ENCODE measurements at places on chromosomes 16 and 17.

GRCh38 chr17:68957944-68958343, 2.8 kb upstream of the ABCA8 start:
- DNase-seq = no peak

GRCh38 chr16:62933929-62934328, 897.7 kb upstream of the CDH8 start:
- DNase-seq = no peak

- no peak for DNase-seq
Measured at GRCh38 chr17:64022611-64023063, 2.2 kb upstream of the ICAM2 start.

GRCh38 chr16:65763640-65764305, 602.7 kb upstream of the CDH5 start:
- DNase-seq = no peak

DNA sequence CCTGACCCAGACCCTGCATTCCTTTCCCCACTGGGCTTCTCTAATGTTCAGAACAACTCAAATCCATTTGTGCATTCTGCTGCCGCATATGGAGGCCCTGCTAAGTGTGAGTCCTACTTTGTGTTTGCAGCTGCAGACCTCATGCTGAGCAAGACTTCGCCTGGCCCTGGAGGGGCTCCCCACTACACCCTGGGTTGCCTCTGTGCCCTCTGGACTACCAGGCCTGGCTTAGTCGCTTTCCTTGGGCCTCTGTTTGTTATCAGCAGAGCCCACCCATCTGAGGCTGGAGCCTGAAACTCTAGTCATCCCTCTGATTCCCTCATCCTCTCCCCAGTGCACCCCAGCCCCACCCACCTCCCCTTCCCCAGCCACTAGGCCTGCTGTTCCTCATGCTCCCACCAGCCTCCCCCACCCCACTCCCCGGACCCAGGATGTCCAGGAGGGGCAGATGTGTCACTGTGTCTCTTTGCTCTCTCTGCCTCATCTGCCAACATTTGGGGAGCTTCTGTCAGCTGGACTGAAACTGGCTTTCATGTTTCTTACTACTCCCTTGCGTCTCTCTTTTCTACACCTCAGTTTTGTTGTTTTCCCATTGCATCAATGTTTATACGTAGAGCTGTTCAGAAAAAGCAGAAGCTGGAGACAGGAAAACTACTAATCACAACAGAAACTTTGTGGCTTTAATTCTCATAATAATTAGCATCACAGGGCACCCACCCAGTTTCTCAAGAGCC, 17.9 kb upstream of the CD300E start:
- DNase-seq = no peak

DNA sequence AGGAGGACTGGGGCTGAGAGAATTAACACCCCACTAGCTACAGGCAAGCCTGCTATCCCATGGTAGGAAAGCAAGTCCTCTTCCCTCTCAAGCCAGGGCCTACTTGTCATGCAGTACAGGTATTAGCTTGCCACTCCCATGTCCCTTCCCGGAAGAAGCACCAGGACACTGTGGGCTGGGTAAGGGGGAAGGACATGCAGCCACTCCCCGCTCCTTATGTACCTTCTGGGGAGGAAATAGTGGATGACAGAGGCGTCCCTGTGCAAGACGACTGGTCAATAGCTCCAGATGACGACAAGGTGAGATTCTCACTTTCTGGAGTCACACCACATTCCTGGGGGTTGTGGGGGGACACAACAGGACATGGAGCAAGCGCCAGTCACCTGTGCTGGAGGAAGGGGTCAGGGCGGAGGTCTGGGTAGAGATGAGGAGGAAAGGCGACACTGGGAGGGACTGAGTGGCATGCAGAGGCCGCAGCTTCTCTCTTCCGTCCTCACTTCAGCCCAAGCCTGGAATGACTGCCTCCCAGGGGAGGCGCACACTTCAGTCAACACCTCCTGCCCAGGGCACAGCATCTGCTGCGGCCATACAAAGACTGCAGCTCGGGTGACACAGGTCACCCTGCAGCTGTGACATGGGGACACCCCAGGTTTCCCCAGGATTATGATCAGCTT, 15.1 kb upstream of the FOXJ1 start:
- DNase-seq = no peak

DNA sequence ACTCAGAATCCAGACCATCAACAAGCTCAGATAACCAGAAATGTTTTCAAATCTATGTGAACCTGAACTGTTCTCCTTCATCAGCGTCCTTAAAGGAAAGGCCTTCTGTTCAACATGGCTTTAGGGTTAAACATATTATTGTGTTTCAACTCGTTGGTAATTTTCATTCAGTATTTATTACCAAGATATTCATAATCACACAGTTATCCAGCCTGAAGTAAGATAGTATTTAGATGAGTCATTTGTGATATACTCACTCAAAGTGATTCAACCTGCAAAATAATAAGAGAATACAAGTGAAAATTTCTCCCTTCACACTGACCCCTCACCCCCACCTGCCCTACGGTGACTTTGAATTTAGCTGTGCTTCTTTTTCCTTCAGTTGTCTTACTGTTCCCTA, 3.0 kb downstream of the CYLD start:
- DNase-seq = no peak

Data from activated naive CD4-positive, alpha-beta T cell treated with anti-CD3 and anti-CD28 coated beads, Interleukin-2, amount 50 U/mL, for 72 hours (primary cell).